ENCODE measurements at places on chromosomes 13 and 19.

DNA sequence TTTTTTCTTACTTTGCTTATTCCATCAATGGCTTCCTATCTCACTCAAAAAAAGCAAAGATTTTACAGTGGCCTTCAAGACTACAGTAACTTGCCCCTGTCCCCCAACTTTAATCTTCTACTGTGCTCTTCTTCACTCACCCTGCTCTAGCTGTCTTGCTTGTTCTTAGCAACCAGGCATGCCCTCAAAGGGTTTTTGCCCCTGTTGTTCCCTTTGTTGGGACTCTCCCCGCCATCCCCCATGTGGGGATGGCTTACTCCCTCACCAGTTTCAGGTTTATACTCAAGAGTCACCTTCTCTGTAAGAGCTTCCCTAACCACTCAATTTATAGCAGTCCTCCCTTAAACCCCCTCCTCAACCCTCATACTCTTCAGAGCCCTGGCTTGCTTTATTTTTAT is 5.4 kb downstream of the MTMR6 start:
- DNase-seq: no peak

DNA sequence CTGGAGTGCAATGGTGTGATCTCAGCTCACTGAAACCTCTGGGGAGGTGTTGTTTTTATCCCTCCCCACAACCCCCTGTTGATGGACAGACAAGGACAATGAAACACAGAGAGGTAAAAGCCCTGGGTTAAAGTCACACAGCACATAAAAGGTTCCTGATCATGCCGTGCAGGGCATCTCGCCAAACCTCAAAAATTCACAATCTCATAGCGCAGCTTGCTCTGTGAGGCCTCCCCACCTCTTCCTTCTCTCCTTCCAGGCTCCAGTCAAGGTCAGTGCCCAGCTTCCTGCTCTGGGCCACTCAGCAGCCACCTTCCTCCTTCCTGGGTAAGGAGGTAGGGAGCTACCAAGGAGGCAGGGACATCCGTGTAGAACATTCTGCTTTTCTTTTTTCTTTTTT is 2.3 kb downstream of the FUT2 start:
- DNase-seq: no peak

- no peak for DNase-seq
Observed at GRCh38 chr19:53981376-53981951, 10.0 kb upstream of the CACNG6 start.

DNA sequence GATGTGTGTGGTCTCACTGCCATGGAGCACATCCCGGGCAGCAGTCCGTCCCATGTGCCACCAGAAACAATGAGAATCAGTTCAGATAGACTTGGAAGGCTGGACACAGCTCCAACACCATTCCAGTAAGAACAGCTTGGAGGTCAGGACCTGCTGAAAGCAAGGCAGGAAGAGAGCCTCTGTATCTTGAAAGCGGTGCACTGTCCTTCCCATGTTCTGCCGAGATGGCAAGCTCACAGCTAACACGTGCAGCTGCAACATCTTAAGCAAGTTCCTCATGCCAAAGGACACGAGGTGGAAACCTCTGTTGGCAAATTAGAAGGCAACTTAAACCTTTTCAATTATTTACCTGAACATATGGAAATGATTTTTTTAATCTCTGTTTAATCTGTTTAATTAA is 175.4 kb downstream of the DLEU7 start:
- DNase-seq: no peak

DNA sequence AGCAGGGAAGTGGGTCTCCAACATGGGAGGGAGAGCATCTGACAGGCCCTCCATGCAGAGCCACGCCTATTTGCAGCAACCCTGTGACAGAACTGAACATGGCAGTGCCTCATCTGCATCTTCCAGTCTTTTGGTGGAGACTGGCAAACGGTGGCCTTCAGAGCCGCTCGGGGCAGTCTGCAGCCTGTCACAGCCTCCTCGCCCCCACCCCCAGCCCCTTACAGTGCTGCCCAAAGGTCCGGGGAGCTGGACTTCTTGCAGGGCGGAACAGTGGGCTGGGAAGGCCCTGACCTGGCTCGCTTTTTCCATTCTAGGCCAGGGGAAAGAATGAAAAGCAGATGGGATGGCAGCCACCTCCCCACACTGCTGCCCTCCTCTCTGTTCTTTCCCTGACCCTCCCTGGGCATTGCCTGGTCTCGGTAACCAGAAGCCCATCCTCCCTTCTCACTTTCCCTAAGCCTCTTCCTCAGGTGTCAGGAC is 2.7 kb downstream of the CALM3 start:
- no peak for DNase-seq

DNA sequence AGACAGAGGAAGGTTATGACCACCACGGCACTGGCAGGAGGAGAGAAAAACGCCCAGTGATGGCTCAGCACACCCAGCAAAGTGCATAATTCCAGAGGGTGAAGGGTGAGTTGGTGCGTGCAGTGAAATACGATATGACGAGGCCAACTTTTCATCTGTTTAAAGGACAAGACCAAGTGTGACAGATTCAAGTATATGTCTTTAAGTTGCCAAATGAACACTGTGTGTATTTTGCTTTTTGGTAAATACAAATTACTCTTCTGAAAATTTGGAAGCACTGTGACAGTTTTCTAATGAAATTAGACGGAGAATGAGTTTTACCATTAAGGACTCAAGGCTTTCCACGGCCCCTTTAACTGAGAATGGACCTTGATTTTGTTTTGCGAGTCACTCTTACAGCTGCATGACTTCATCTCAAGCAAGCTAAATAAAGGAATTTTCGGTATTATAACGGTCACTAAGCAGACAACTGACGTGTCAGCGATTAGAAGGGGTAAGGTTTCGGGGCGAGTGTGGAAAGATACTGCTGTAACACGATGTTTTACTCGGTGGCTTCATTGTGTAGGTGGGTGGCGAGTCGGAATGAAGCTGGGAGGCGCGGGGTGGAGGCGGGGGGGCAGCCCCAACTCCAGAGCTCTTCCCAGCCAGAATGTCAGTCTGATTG is 22.8 kb downstream of the COL4A2 start:
- no peak for DNase-seq

- peak; percentile 10 for DNase-seq
Observed at GRCh38 chr19:17025991-17026658, 485 bp downstream of the CPAMD8 start.

DNA sequence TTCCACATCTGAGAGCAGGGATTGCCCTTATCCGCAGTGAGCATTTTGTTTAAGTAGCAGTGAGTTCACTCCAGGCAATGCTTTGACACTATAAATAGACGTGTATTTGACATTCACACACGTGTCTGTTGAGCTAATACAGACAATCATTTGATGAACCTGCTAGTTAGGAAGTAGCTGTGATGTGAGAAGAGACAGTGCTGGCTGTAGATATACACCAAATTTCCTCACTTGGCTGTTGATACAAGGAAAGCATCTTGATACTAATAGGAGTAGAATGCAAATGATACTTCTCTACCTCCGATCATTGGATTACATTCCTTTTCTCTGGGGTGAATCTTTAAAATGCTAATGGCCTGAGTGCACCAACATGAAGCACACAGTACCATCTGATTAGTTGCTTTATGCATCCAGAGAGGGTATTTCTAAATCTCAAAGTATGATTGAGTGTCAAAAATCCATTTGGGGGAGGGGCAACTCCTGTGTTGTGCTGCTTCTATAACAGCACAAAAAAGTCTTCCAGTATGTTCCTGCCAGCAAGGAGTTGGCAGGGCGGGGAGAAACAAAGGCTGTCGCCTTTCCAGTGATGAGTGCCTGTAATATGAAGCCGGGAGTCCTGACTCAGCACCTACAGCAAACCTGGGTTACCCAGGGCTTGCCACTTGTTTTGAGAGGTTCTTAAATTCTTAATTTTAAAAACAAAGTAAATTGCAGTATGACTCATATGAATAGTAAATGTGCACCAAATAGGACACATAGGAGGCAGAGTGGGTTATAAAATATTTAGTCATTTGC is 7.0 kb downstream of the CUL4A start:
- DNase-seq: no peak

DNA sequence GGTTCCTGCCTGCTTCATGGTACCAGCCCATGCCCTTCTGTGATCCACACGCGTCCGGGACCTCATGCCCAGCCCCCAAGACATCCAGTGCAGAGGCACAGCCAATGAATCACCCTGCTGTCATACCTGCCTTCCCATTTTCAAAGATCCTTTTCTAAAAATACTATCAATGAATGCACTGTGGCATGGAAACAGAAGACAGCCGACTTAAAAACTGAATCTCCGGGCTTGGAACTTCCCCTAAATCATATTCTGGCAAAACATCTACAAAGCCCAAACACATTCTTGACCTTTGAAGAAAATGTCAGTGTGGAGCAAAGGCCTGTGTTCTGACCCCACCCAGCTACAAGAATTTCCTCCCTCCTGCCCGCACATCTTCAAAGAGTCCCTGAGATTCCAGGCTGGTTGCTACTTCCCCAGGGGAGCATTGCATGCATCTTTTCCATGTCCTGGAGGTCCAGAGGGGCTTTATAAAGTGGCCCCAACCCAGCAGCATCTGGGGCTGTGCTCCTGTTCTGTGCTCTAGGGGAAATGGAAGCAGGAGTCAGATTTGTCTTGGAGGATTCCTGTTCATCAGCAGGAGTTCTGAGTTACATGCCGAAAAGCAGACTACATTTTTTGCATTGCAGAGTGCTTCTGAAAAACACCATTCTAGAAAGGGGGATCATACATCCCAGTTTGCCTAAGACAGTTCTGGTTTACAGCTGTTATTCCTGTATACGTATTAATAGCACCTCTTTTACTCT is 135.2 kb downstream of the USP12 start:
- DNase-seq: no peak

DNA sequence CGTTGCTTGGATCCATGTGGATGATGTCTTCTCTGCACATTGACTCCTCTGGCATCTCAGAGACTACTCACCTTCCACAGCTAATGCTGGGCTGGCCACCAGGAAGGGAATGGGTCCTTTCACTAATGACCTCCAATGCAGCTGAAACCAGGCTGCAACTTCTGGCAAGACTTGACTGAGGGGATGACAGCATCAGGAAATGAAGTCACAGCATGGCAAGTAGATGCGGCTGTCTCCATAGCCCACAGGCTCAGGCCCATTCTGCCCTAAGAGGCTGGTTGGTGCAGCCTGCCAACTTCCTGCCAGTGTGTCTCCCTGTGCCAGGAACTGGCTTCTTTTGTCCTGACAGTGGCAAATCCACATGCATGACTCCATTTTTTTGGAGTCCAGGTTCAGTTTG is 467.3 kb downstream of the TSHZ3 start:
- DNase-seq: no peak

GRCh38 chr13:44470638-44471562 is 97.3 kb downstream of the SERP2 start:
- no peak for DNase-seq

DNA sequence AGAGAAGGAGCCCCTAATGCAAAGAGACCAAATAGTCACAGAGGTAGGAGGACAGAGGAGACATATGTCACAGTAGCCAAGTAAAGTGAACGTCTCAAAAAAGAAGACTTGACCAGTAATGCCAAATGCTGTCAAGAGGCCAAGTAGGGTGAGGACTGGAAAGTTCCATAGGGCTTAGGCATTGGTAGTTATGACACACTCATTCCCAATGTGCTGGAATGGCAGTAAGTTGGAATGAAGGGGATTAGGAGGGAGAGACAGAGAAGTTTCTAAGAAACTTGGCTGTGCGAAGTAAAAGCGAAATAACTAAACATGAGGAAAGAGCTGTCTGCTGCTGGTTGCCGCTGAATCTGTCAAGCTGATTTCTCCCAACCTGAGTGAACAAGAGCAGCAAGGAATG is 14.9 kb upstream of the FRY start:
- no peak for DNase-seq

- no peak for DNase-seq
Observed at GRCh38 chr19:17312189-17313113, 3.1 kb downstream of the DDA1 start.

DNA sequence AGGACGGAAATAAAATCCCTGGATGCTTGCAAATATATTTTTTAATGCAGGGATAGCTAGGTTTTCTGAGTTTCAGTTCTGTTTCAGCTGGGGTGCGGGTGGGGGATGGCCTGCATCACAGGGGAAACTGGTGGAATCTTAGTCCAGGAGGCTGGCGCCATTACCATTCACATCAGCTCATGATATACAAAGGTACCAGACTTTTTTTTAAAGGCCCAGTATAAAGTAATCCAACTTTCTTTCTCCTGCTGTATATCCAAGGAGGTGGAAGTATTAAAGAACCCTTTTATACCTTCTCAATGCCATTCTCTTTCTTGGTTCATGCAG is 343.8 kb downstream of the KCNRG start:
- DNase-seq: no peak

DNA sequence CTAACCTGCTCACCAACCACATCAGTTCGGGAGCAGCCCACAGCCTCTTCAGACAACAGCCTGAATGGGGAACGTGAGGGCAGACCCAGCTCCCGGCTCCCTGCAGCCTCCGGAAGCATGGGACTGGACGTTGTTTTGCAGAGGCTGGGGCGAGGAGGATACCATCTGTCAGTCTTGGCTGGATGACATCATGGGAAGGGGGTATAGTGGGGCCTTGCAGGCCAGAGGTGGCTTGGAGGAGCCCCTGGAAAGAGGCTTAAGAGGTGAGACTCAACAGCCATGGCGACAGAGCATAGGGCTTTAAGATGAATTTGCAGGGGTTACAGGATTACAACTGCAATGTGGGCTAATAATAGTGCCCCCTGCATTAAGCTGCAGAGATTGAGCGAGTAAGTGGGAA is 1.5 kb downstream of the FXYD3 start:
- DNase-seq: no peak

GRCh38 chr13:62110079-62110478 is 694.4 kb upstream of the PCDH20 start:
- DNase-seq: no peak

GRCh38 chr13:29577136-29578051 is 18.1 kb downstream of the SLC7A1 start:
- no peak for DNase-seq

- DNase-seq: peak; percentile 52
Observed at GRCh38 chr19:55179606-55180484, at the start of gene SYT5. Gene SYT5 (minus strand): TSS chr19:55180289. CDS start chr19:55179041, 1,248 bp downstream.

DNA sequence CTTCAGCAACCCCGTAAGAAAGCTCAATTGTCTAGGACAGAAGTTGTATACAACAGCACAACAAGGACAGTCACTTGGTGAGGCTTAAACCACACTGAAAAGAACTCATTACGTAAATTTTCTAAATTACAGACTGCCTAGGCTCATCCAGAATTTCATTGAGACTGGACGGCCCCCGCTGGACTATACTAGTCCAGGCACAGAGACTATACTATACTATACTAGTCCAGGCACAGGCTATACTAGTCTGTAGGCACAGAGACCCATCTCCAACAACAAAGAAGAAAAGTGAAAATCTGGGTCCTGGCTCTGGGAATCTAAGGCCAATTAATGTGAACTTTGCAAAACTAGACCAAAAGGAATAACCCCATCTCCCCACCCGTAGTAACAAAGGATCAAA is 700 bp downstream of the ZNF816 start:
- DNase-seq: no peak
